Glutamatergic neuron (in vitro differentiated cells): ENCODE measurements at places on chromosomes 1 and 21.
A peak's percentile ranks its signal among the peaks of the same experiment; 100 is the strongest.

DNA sequence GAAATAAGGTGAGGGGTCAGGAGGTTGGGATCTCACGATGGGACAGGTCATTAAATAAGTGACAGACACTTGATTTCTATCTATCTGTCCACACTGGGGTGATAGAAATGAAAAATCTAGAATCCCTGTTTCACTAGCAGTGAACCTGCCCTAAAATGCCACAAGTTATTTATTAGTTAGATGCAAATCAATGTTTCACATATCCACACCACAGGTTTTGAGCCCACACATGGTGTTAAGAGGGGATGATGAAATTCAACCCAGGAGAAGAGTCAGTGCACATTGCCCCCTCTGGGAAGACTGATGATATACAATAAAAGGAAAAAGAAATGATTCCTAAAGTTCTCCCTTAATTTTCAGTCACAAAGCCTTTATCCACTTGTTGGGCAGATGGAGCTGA is 10.1 kb upstream of the NTPCR start:
- DNase-seq: no peak
- H3K4me3 ChIP-seq: no peak overlapping the region
- no peaks in the 10 kb centered on the region for H3K4me1 ChIP-seq
- H3K36me3 ChIP-seq: no peaks in the 10 kb centered on the region

- DNase-seq: no peak
- peak overlapping the region; percentile 55 for H3K4me3 ChIP-seq
- H3K36me3 ChIP-seq: no peaks in the 10 kb centered on the region
- H3K27ac ChIP-seq: peak overlapping the region; percentile 90
- H3K4me1 ChIP-seq: peaks cover 52% of the 10 kb centered on the region
These were observed 17.2 kb downstream of the ROR1 start for GRCh38 chr1:63790989-63791388.

- DNase-seq: no peak
- peaks cover 6% of the 10 kb centered on the region for H3K4me1 ChIP-seq
- no peak overlapping the region for H3K4me3 ChIP-seq
- H3K36me3 ChIP-seq: no peaks in the 10 kb centered on the region
These were observed 70.6 kb downstream of the CLSTN1 start for GRCh38 chr1:9753121-9753531.

DNA sequence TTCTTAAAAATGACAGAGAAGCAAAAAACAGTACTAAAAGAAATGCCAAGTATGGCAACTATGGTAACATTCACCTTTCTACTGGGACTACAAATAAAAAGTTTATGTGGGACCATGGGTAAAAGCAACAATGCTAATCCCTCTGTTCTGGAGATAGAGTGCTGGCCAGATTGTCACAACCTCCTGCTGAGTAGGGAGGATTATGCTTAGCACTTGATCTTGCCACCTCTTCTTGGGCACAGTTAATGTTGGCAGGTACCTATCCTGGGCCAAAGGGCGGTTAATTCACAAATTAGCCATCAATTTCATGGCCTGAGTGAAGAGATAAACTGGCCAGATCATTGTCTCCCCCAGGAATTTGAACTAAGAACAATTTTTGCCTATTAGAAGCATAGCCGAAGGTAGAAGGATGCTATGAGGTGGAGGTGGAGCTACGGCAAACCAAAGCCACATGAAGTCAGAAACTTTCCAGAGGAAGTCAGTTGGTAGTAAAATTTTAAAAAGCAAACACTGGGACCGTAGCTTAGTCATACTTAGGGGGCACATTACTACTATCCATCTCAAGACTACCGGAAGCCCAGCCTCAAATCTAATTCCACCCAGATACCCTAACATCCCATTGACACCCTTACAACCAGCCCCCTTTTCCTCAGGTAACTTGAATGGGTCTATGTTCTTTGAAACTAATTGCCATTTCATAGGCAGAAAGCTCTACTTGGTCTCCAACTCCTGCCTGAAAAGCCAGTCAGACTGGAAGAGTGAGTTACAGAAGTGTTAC is 2.7 kb downstream of the SCYL3 start:
- no peak for DNase-seq
- no peak overlapping the region for H3K27ac ChIP-seq
- H3K4me1 ChIP-seq: peaks cover 18% of the 10 kb centered on the region
- no peaks in the 10 kb centered on the region for H3K36me3 ChIP-seq
- H3K27me3 ChIP-seq: no peaks in the 10 kb centered on the region
